SW 1271 (cell line): ENCODE measurements at places on chromosomes 7 and 10.

DNA sequence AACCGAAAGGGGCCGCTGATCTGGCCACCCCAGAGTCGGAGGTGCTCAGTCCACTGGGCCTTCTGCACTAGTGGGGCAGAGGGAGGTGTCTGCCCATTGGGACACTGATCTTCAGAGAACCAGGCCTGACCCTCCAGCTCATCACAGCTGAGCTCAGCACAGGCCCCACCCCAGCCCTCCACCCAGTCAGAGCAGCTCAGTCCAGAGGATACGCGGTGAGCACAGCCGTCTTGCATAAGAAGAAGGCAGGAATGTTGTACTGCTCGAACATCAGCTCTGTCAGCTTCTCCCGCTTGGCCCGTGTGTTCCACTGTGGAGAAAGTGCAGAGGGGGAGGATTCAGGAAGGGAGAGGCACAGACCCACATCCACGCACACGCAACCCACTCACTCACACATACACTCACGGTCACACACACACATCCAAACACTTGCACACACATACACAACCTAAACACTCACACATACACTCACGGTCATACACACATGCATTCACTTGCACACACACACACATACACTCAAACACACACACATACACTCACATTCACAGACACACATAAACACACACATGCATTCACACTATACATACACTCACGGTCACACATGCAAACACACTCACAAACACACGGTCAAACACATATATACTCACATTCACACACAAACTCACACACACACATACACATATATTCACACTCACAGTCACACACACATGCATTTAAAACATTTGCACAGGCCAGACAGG, 6.3 kb downstream of the ACTL6B start:
- DNase-seq: no peak

- DNase-seq: no peak
Measured at GRCh38 chr10:46229144-46229563, 57.6 kb upstream of the ANTXRL start.

DNA sequence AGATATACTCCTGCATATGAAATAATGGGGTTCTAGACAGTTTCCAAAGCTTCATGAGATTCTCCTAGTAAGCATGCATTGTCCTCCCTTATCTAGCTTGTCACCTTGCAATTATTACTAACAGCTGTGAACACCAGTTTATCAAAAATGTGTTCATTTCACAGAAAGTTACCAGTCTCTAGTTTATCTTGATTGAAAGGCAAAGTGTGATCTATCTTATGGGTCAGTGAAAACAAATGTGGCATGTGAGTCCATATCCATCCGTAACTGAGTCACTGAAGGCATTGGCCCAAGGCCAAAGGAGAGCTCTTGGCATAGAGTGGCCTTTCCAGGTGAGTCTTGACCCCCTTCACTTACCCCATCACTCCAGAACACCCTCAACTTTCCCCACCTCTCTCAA, 53.2 kb downstream of the GSAP start:
- DNase-seq: no peak

- no peak for DNase-seq
Measured at GRCh38 chr7:44213206-44213876, 12.6 kb downstream of the YKT6 start.

DNA sequence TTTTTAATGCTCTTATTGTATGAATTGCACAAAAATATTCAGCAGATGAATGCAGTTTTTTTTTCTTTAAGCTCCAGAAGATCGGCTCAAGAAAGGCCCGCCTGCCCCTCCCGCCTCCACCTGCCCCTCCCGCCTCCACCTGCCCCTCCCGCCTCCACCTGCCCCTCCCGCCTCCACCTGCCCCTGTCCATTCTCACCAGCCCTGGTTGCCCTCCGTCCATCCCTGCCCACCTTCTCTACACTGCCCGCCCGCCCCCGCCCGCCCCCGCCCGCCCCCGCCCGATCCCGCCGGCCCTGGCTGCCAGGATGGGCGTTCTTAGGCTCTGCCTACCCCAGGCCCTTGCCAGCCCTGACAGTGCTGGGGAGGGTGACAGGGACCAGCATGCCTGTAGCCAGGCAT, 67.4 kb downstream of the GLRX3 start:
- DNase-seq: no peak

- no peak for DNase-seq
Measured at GRCh38 chr10:26573674-26574073, 123.8 kb upstream of the PDSS1 start.

DNA sequence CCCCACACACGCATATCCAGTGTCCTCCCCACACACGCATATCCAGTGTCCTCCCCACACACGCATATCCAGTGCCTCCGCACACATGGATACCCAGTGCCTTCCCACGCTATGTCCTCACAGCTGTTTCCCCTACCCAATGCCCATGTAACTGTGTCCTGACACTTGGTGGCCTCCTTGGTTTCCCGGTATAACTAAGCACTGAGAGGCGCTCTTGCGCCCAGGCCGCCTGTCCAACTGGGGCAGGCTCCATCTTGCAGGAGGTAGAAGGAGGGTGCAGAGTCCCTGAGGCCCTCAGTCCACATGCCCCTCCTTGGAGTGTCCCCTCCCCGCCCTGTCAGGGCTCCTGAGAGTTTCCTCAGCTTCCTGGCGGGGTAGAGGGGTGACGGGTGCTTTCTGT, 535.6 kb downstream of the DNAJB6 start:
- no peak for DNase-seq

GRCh38 chr10:11863353-11864109, 40.4 kb downstream of the PROSER2 start:
- no peak for DNase-seq

- no peak for DNase-seq
Measured at GRCh38 chr7:4189131-4189570, 492.9 kb upstream of the FOXK1 start.

- DNase-seq: no peak
Measured at GRCh38 chr7:138137423-138138171, 61.3 kb downstream of the AKR1D1 start.

GRCh38 chr10:129727495-129727894, 236.6 kb downstream of the EBF3 start:
- DNase-seq: no peak

GRCh38 chr7:150910996-150911422, 58.7 kb downstream of the AOC1 start:
- DNase-seq: no peak

DNA sequence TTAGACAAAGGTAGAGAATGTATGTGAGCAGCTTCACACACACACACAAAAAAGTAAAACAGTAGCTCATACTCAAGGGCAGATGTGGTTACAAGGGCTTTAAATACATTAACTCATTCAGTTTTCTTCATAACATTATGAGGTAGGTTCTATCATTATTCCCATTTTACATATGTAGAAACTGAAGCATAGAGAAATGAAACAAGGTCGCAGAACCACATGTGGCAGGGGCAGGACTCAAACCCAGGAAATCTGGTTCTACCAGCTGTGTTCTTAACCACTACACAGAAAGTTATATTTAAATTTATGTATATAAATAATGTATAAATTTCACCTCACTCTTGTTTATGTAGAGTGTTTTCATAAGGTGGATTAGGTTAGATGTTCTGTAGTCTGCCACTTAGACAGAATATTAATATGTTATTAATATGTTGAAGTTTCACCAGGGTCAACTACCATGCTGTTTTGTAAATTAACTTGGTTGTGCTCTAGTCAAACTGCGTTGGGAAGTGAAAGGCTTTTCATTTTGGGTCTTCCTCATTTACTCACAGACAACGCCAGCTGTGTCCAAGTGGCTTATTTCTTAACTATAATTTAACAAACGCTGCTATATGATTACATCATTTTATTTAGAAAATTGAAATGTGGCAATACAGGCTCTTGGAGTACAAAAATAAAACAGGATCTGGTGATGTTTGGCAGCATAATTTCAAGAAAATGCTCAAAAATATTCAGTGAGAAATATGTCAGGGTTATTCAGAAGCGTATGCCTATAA, 138.4 kb downstream of the MDFIC start:
- DNase-seq: no peak

GRCh38 chr7:92697012-92697411, 106.8 kb upstream of the FAM133B start:
- no peak for DNase-seq

GRCh38 chr7:43044511-43044910, 67.9 kb upstream of the HECW1 start:
- no peak for DNase-seq

DNA sequence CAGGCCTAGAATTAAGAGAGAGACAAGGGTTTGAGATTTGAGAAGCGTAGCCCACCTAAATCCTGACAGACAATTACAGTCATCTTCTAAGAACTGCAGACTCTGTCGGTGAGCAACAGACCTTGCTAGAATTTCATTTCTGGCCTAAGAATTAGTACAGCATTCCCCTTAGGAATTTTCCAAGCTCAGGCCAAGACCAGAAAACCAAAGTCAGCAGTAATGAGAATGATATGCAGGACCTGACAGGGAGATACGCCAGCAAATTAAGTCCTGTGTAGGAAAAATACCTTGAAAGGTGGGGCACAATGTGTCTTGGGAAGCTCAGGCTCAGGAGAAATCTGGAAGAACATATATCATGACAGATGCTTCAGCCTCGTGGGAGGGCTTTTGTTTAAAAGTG, 52.7 kb upstream of the HERPUD2 start:
- no peak for DNase-seq

GRCh38 chr7:143929224-143929920, 5.7 kb upstream of the OR2F2 start:
- DNase-seq: no peak

GRCh38 chr7:40301486-40302068, 166.8 kb downstream of the SUGCT start:
- no peak for DNase-seq

GRCh38 chr7:34612661-34613060, 45.4 kb upstream of the NPSR1 start:
- no peak for DNase-seq

DNA sequence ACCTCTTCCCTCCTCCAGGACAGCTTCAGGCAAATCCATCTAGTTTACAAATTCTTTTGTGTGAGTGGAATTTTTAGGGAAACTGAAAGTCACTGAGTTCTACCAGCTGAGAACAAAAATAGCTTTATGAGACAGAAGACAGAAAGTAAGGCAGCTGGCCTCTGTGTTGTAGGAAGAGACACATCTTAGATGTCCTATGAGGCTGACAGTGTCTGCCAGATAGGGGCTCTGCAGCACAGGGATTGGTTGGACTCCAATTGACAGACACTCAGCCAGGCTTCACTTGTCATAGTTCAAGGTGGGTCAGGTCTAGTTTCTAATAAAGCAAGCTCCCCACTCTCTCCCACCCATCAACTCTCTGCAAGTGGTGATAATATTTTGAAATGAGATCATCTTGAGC, 574.9 kb downstream of the CCSER2 start:
- no peak for DNase-seq

DNA sequence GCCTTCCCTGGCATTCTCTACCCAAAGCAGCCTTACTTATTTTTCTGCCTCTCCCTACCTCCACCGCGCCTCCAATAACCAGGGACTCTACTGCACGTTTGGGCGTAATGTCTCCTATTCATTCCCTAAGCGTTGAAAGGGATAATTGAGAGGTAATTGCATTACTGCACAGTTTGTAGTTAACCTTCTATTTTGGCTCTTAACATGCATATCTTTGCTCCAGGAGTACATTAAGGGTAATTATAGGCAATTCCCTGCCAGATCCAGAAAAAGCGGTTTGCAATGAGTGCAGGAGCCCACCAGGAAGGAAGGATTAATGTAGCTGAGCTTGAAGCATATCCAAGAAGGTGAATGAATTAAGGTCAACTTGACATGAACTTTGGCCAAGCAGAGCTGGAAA, 558.4 kb downstream of the TYW1 start:
- no peak for DNase-seq

DNA sequence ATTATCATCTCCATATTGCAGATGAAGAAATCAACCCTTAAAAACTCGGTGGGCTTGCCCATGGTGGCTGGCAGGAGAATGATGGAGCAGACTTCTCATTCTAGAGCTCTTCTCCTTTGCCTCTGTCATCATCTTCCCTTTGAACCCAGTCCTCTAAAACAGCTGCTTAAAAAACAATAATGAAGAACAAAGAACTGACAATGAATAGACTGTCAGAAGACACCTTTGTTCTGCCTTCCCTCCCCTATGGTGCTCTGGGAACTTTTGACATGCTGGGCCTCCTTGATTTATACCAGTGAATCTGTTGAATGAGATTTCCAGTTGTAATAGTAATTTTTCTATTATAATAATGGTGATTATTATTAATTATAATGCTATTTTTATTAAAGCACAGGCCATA, 103.0 kb downstream of the SORCS3 start:
- no peak for DNase-seq

DNA sequence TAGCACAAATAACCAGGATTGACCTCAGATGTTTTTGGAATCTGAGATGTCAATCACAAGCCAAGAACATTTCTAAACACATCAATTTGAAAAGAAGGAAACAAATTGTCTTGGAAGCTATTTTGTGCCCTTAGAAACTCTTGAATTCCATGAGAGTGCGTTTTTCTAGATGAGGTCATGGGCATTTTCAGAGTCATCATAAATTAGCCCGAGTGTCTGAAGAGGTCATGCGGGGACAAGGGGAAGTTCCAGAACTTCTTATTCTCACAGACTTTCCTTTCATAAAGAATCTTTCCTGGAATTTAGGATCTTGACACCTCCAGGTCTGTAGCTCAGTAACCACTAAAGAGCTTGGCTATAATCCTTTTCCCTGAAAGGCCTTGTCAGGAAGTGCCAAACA, 28.2 kb downstream of the IL2RA start:
- no peak for DNase-seq

- no peak for DNase-seq
Measured at GRCh38 chr7:22338411-22338810, 18.5 kb downstream of the RAPGEF5 start.

DNA sequence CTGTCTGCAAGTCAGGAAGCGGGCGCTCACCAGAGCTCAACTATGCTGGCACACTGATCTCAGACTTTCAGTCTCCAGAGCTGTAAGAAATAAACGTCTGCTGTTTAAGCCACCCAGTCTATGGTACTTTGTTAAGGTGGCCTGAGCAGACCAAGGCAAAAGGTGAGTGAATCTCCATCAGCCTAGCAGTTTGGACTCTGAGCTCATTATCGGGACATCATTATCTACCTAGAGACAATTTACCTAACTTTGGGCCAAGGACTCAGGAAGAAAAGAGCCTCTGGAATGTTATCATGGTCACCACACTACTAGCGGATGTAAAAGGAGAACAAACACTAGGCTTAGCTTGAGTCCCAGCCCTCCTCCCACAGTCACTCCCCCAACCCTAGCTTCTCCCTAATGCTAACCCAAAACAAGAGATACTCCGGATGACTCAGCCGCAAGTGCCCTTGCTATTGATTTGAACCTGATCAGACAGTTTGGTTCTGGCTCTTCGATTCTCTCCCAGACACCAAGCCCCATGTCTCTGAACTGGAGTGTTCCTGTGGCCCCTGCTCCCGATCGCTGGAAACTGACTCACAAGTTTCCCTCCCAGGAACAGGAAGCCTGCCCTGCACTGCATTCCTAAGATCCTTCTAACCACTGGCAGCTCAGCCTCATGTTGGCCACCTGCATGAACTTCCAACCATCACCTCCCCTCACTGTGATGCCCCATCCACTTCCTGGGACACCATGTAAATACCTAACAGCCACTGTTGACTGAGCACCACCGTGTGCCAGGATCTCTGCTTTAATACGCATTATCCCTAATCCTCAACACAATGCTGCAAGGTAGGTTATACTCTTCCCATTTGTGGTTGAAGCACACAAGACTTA, 34.5 kb downstream of the CREB3L2 start:
- DNase-seq: peak; percentile 80

- no peak for DNase-seq
Measured at GRCh38 chr7:15158141-15158810, 255.7 kb upstream of the DGKB start.
